ENCODE measurements at places on chromosomes 7 and 10. TPM values are rescaled to one million over a fixed set of nuclear protein-coding genes. Genes with fewer than 3 reads are reported as not detected.

Gene PPP1R17
- not detected for total RNA-seq

Gene HOXA3
- not detected for total RNA-seq

Gene MTPN
- 144 TPM for total RNA-seq

Gene NACAD
- 0.92 TPM for total RNA-seq

Gene SAMD9L
- 4.8 TPM for total RNA-seq

Gene TMEM196
- not detected for total RNA-seq

Gene CCZ1B
- total RNA-seq: 43.8 TPM

Gene VSIR
- 52.7 TPM for total RNA-seq

Gene GSDME
- total RNA-seq: 5.9 TPM

Gene UCMA
- not detected for total RNA-seq

Gene ADIRF
- total RNA-seq: not detected

Gene DMTF1
- 68.0 TPM for total RNA-seq

Gene GNA12
- 19.1 TPM for total RNA-seq

Gene CALML5
- not detected for total RNA-seq

Gene SCRN1
- total RNA-seq: 4.7 TPM

Gene ST8SIA6
- not detected for total RNA-seq
